ENCODE measurements at places on chromosomes 1 and 21.

- no peak for DNase-seq
These were observed 8.0 kb downstream of the VWA5B1 start for GRCh38 chr1:20298626-20299025.

- DNase-seq: no peak
These were observed 210.3 kb downstream of the URB2 start for GRCh38 chr1:229836324-229836723.

- DNase-seq: no peak
These were observed 51.8 kb downstream of the POU2F1 start for GRCh38 chr1:167272369-167272957.

GRCh38 chr21:35226968-35227744, 178.1 kb upstream of the RUNX1 start:
- no peak for DNase-seq

- DNase-seq: no peak
These were observed 599.6 kb downstream of the PTPRU start for GRCh38 chr1:29835874-29836273.

DNA sequence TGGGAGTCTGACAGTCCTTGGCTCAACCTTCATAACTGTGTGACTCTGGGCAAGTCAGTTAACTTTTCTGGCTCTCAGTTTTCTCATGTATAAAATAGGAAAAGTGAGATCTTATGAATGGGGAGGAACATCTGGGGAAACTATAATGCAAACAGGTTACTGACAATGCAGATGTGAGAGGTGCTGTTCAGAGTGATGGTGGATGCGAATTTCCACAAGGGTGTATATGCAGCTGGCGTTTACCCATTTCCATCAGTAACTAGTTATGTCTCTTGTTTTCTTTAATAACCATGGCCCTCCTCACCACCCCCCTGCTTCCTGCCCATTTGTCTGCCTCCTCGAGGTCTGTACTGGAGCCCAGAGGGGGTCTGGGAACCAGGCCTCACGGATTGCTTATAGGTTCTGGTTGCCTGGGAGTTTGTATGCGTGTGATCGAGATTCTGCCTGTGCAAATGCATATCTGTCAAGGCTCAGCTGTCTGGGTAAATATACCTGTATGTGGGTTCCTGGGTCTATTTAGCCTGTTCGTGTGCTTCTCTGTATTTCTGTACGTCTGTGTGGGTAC, 44.4 kb downstream of the AHDC1 start:
- DNase-seq: no peak

DNA sequence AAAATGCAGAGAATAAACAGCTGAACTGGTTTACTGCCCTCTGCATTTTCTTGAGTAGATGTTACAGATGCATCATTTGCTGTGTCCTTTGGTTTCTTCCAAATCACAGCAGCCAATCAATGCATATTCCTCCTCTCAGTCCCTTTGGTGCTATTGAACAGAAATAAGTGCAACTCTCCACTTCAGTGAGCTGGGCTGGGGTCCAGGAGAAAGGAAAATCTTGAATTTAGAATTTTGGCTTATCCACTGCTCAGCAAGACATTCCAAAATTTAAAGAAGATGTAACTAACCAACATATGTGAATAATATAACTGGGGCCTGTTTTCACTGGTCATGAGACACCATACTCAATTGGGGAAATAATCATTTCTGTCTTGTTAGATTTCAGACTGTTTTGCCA, 39.2 kb downstream of the PRMT6 start:
- no peak for DNase-seq

Measured in stimulated activated CD8-positive, alpha-beta memory T cell treated with anti-CD3 and anti-CD28 coated beads, Interleukin-4, amount 100 ng/mL, for 4 hours (primary cell).